ENCODE measurements at places on chromosomes 4 and X. TPM values are rescaled to one million over a fixed set of nuclear protein-coding genes. Genes with fewer than 3 reads are reported as not detected.
A peak's percentile ranks its signal among the peaks of the same experiment; 100 is the strongest.

Gene MND1
- total RNA-seq: 20.3 TPM

Gene NMU
- 0.40 TPM for total RNA-seq

Gene AR
- total RNA-seq: not detected

Gene TSPAN7
- total RNA-seq: 0.24 TPM

Gene STK32B
- total RNA-seq: not detected

Gene VEGFC
- total RNA-seq: not detected

Gene CENPU
- total RNA-seq: 38.6 TPM

Gene DUSP21
- total RNA-seq: not detected

Gene SHISA3
- total RNA-seq: 6.3 TPM

Gene PNMA6E
- not detected for total RNA-seq

Gene AP1AR
- total RNA-seq: 19.8 TPM

Gene MSX1
- total RNA-seq: 0.18 TPM

Gene DNASE1L1
- total RNA-seq: 13.5 TPM

Gene NSUN7
- total RNA-seq: 0.21 TPM

Gene UGT2B10
- total RNA-seq: not detected

Gene PRSS12
- not detected for total RNA-seq

Gene SEL1L3
- total RNA-seq: 54.6 TPM

GRCh38 chr4:36208893-36209473, 35.3 kb downstream of the ARAP2 start:
- peaks cover 6% of the 10 kb centered on the region for H3K36me3 ChIP-seq
- H3K4me1 ChIP-seq: peaks cover 21% of the 10 kb centered on the region
- no peak for DNase-seq
- no peaks in the 10 kb centered on the region for H3K27me3 ChIP-seq
- no peak overlapping the region for H3K4me3 ChIP-seq
- peak overlapping the region; percentile 6 for H3K27ac ChIP-seq

- H3K4me3 ChIP-seq: no peak overlapping the region
- DNase-seq: no peak
- H3K36me3 ChIP-seq: no peaks in the 10 kb centered on the region
- no peaks in the 10 kb centered on the region for H3K4me1 ChIP-seq
- H3K27me3 ChIP-seq: no peaks in the 10 kb centered on the region
- no peak overlapping the region for H3K27ac ChIP-seq
These were observed 938.3 kb downstream of the RAB28 start for GRCh38 chr4:12545812-12546211.

- DNase-seq: no peak
- H3K4me3 ChIP-seq: no peak overlapping the region
- no peaks in the 10 kb centered on the region for H3K4me1 ChIP-seq
- no peaks in the 10 kb centered on the region for H3K27me3 ChIP-seq
These were observed 78.2 kb upstream of the PRSS48 start for GRCh38 chr4:151198748-151199147.

- H3K36me3 ChIP-seq: no peaks in the 10 kb centered on the region
- H3K4me1 ChIP-seq: no peaks in the 10 kb centered on the region
- no peak overlapping the region for H3K27ac ChIP-seq
- no peaks in the 10 kb centered on the region for H3K27me3 ChIP-seq
These were observed 151.4 kb downstream of the BANK1 start for GRCh38 chr4:101941816-101942358.

- no peaks in the 10 kb centered on the region for H3K27me3 ChIP-seq
- no peak within 1 kb of the TSS for H3K27ac ChIP-seq
- H3K36me3 ChIP-seq: no peaks in the 10 kb centered on the region
- DNase-seq: no peak
- H3K4me1 ChIP-seq: no peaks in the 10 kb centered on the region
These were observed at the start of gene RXFP1 for GRCh38 chr4:158521484-158522088. Gene RXFP1, plus strand, starts transcription at chr4:158521882. Its CDS starts 95 bp downstream, at chr4:158521977.

DNA sequence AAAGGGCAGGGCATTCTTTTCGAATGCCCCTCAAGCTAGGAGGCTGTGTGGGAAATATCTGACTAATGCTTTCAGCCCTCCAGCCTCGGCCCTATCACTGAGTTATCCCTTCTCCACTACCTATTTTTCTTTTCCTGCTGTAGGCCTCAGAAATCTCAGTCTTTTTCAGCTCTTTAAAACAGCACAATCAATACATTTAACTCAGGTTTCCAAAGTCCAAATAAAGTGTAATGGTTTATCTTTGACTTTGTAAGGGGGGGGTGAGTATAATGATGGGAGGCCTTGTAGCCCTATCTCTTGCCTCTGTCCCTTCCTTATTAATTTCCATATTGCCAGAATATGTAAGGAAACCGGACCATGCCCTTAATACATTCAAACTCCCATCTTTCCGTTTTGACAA, 1.6 kb upstream of the WNK3 start:
- H3K27ac ChIP-seq: no peak overlapping the region
- H3K4me1 ChIP-seq: 0 out of 2 replicates have a peak, but pooled peaks cover 3% of the 10 kb centered on the region
- no peaks in the 10 kb centered on the region for H3K27me3 ChIP-seq
- H3K36me3 ChIP-seq: no peaks in the 10 kb centered on the region

- no peak overlapping the region for H3K4me3 ChIP-seq
- H3K4me1 ChIP-seq: no peaks in the 10 kb centered on the region
- no peaks in the 10 kb centered on the region for H3K27me3 ChIP-seq
These were observed 237.3 kb downstream of the TACR3 start for GRCh38 chr4:103482471-103482870.

DNA sequence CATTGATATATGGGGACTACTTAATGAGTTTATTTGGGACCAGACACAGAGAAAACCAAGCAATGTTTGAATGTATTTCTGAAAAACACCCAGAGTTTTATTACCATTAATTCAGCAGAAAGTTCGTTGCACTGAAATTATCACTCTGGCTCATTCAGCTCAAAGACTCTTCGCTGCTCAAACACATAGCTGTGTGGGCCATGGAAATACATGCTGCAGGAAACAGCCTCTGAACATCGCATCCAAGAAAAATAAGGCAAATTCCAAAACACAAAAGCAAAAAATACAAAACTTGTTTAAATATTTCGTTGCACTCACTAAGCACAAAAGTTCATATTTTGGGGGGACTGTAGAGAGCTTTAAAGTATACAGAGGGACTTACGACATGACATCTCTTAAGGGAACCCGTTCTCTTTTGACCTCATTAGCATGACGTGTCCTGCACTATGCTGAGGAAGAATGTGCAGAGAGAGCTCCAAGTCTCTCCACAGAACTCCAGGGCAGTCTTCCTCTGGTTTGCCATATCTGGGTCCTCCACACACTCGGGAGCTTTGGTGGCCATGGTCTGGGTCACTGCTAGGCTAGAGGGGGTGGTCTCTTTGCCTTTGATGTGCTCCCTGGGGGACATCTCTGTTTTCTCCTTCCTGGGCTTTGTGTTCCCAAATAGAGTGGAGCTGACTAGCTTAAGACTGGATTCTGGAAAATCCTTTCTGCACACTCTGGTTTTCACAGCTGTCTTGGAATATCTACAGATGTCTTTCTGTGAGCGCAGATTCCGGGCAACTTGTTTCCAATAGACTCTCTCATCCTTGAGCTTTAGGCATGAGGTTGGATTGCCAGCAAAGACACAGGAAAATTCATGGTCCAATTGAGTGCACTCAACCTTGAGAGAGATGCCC, 2.8 kb downstream of the FGFBP1 start:
- DNase-seq: no peak
- H3K4me1 ChIP-seq: no peaks in the 10 kb centered on the region
- no peaks in the 10 kb centered on the region for H3K36me3 ChIP-seq

DNA sequence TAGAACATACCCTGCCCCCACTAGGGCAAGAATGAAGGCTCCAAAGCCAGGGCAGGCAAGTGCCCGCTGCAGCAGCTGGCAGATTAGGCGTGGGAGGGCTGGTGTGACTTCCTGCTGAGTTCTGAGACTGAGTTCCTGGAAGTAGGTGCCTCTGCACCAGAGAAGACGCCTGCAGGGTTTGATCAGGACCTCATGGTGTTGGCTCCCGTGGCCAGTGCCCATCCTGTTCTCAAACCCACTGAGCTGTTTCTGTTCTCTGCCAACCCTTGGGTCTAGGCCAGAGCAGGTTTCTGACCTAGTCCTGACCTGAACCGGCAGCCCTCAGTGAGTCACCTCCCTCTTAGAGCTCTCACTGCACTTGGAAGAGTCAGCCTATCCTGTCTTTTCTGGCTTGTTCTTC, 220.7 kb downstream of the HS6ST2 start:
- H3K36me3 ChIP-seq: no peaks in the 10 kb centered on the region
- no peak overlapping the region for H3K27ac ChIP-seq
- no peak for DNase-seq
- H3K4me3 ChIP-seq: no peak overlapping the region
- no peaks in the 10 kb centered on the region for H3K27me3 ChIP-seq

- H3K27ac ChIP-seq: no peak overlapping the region
- H3K4me3 ChIP-seq: no peak overlapping the region
- no peaks in the 10 kb centered on the region for H3K36me3 ChIP-seq
- no peaks in the 10 kb centered on the region for H3K4me1 ChIP-seq
- H3K27me3 ChIP-seq: no peaks in the 10 kb centered on the region
- no peak for DNase-seq
These were observed 218.5 kb downstream of the PRR32 start for GRCh38 chrX:127038065-127038464.

DNA sequence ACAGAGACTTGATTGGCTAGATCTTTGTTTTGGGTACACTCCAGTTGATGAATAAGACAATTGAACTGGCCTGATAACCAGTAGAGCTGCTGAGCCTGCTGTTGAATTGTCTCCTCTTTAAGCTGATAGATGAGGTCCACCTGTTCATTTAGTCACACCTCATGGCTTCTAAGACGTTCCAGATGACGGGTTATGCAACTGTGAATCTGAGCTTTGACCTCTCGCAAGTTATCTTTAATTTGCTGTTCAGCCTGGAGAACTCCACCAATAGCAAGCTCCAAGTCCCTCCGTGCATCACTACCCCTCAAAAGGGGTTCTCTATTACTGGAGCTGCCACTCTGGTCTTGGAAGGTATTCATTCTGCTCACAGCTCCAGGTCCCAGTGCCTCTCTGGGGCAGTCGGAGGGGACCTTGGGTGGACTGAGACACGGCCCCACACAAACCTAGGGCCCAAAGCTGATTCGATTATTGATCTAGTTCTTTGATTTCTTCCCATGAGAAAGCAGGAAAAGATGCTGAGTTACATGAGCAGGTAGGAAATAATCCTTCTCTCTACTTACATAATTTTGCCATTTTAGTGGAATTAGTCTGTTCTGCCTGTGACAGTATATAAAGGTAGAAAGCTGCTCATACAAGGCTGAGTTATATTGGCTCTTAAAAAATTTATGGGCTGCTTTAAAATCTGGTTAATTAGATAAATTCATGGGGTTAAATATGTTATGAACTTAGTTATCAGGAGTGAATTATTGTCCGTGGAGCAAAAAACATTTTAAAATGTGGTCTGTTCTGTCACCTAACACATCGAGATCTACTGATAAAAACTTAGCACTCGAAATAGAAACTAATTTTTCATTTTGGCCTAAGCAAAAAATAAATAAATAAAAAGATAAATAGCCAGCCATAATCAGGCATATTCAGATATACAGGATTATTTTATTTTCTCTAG, 6.8 kb downstream of the MMAA start:
- no peak overlapping the region for H3K4me3 ChIP-seq
- H3K27me3 ChIP-seq: no peaks in the 10 kb centered on the region
- H3K27ac ChIP-seq: no peak overlapping the region
- no peak for DNase-seq

GRCh38 chr4:32140636-32141035, 1420.5 kb downstream of the PCDH7 start:
- no peak for DNase-seq
- no peak overlapping the region for H3K4me3 ChIP-seq
- H3K27ac ChIP-seq: no peak overlapping the region
- no peaks in the 10 kb centered on the region for H3K27me3 ChIP-seq
- no peaks in the 10 kb centered on the region for H3K36me3 ChIP-seq

- no peaks in the 10 kb centered on the region for H3K36me3 ChIP-seq
- no peak for DNase-seq
- H3K4me1 ChIP-seq: no peaks in the 10 kb centered on the region
- H3K4me3 ChIP-seq: no peak overlapping the region
These were observed 1487.3 kb downstream of the PCDH7 start for GRCh38 chr4:32207456-32207855.

GRCh38 chrX:132272826-132273225, 53.6 kb upstream of the RAP2C start:
- DNase-seq: no peak
- no peaks in the 10 kb centered on the region for H3K4me1 ChIP-seq
- H3K27me3 ChIP-seq: no peaks in the 10 kb centered on the region
- H3K27ac ChIP-seq: no peak overlapping the region
- no peak overlapping the region for H3K4me3 ChIP-seq

DNA sequence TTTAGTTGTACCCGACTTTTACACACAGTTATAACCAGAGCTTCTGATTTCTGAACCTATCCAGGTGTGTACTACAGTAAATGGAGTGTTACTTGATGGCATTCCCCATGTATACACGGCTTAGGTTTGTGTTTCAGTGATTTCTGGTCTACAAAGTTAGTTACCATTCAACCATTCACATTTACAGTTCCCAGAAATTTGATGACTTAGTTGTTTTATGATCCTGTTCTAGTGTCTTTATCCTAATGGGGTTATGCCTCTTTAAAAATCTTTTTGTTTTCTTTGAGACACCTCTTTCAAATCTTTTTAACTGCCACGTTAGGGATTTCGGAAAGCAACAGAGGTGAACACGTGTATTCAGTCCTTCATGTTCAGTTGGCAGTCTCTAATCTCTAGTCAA, 23.4 kb downstream of the CPEB2 start:
- no peaks in the 10 kb centered on the region for H3K27me3 ChIP-seq
- DNase-seq: no peak
- no peaks in the 10 kb centered on the region for H3K4me1 ChIP-seq
- H3K4me3 ChIP-seq: no peak overlapping the region
- no peaks in the 10 kb centered on the region for H3K36me3 ChIP-seq

- H3K27ac ChIP-seq: no peak overlapping the region
- H3K4me1 ChIP-seq: peaks cover 28% of the 10 kb centered on the region
- no peaks in the 10 kb centered on the region for H3K36me3 ChIP-seq
- no peak overlapping the region for H3K4me3 ChIP-seq
- no peaks in the 10 kb centered on the region for H3K27me3 ChIP-seq
- DNase-seq: no peak
These were observed 32.3 kb upstream of the AFAP1 start for GRCh38 chr4:7971881-7972500.

- no peaks in the 10 kb centered on the region for H3K36me3 ChIP-seq
- DNase-seq: no peak
- H3K4me1 ChIP-seq: no peaks in the 10 kb centered on the region
- H3K4me3 ChIP-seq: no peak overlapping the region
- H3K27ac ChIP-seq: no peak overlapping the region
These were observed 293.8 kb downstream of the IQCM start for GRCh38 chr4:149521611-149522425.

Data from GM12878 (cell line).